Neural crest cell (in vitro differentiated cells): ENCODE measurements at places on chromosomes 7 and 10. TPM values are rescaled to one million over a fixed set of nuclear protein-coding genes. Genes with fewer than 3 reads are reported as not detected.

TMEM26 gene
- total RNA-seq: 0.05 and 0.23 TPM in 2 replicates

EPC1 gene
- 44.4 and 48.4 TPM in 2 replicates for total RNA-seq

TFR2 gene
- 1.7 and 2.4 TPM in 2 replicates for total RNA-seq

CLRN3 gene
- not detected in 2 replicates for total RNA-seq

CNTNAP2 gene
- total RNA-seq: 9.3 and 12.9 TPM in 2 replicates

HOXA7 gene
- total RNA-seq: 7.1 and 8.8 TPM in 2 replicates

DNA sequence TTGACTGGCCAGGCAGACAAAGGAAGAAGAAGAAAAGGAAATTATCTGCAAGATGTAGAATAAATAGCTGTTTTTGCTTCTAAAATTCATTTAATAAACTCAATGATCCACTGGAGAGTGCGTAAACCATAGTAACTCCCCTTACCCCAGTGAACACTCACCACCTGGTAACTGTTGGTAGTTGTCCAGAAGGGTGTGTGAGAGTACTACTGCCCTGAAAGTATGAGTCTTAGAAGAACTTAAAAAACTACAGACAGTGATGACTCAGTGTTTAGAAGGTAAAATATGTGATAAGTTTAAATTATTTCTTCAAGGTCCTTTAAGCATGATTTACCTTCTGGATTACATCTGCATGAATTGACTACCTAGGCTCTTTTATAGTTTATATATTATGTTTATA, 53.0 kb upstream of the SEMA3A start:
- DNase-seq: no peak

DNA sequence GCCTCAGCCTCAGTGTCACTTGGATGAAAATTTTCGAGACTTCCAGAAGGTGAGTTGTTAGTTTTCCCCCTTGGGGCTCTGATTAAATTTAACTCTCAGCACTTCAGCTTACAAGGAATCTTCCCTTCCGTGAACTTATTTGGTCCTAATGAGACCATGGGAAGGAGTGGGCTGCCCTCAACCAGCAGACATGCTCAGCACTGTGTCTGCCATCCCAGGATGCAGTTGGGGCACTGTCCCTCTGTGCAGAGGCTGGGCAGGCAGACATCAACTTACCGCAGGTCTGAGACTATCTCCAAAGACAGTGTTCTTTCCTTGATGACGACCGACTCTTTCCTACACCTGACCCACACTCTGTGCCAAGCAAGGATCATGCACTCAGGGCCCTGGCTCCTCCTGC, 36.7 kb downstream of the VOPP1 start:
- no peak for DNase-seq
